ENCODE measurements at places on chromosomes 16 and 17.

DNA sequence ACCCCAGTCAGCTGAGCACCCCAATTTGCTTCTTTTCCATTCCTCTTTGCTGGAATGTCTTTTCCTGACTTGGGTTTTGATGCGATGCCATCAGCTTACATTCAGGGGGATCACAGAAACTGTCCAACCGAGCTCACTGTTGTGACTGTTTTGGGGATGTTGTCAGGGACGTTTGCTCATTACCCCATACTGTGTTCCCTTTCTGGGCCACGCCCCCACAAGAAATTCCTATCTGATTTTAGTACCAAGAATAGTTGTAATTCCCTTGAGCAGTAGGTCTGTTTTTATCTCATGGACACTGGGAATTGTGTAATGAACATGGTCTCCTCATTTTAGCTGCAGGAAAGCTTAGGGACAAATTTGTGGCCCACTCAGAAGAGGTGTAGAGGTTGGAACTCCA, 2.6 kb upstream of the NTN1 start:
- no peak overlapping the region for H3K27ac ChIP-seq
- no peaks in the 10 kb centered on the region for H3K27me3 ChIP-seq
- H3K36me3 ChIP-seq, result no peaks in the 10 kb centered on the region
- H3K4me1 ChIP-seq, result peaks cover 10% of the 10 kb centered on the region
- H3K4me3 ChIP-seq, result no peak overlapping the region

DNA sequence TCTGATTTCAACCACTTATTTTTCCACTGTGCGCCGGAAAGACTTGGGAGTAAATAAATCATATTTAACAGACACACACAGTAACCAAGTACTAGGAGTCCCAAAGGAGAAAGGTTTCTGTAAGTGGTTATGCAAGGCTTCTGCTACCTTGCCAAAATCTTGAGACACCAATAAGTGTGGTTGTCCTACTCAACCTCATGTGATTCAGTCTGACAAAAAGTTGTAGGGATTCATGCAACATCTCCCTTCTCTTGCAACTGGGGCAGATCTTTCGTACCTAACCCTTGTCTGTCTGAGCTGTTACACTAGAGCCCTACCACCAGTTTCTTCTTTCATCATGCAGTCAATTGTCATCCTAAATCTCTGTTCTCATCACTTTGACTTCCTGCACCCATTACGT, 69.9 kb upstream of the NUDT7 start:
- DNase-seq, result no peak
- H3K27me3 ChIP-seq, result no peaks in the 10 kb centered on the region
- no peak overlapping the region for H3K27ac ChIP-seq
- H3K36me3 ChIP-seq, result no peaks in the 10 kb centered on the region
- no peaks in the 10 kb centered on the region for H3K4me1 ChIP-seq
- no peak overlapping the region for H3K4me3 ChIP-seq

GRCh38 chr17:82985973-82986372, 93.4 kb upstream of the METRNL start:
- H3K36me3 ChIP-seq, result no peaks in the 10 kb centered on the region
- H3K4me3 ChIP-seq, result no peak overlapping the region
- no peak overlapping the region for H3K27ac ChIP-seq
- H3K27me3 ChIP-seq, result no peaks in the 10 kb centered on the region
- DNase-seq, result no peak
- H3K4me1 ChIP-seq, result no peaks in the 10 kb centered on the region

DNA sequence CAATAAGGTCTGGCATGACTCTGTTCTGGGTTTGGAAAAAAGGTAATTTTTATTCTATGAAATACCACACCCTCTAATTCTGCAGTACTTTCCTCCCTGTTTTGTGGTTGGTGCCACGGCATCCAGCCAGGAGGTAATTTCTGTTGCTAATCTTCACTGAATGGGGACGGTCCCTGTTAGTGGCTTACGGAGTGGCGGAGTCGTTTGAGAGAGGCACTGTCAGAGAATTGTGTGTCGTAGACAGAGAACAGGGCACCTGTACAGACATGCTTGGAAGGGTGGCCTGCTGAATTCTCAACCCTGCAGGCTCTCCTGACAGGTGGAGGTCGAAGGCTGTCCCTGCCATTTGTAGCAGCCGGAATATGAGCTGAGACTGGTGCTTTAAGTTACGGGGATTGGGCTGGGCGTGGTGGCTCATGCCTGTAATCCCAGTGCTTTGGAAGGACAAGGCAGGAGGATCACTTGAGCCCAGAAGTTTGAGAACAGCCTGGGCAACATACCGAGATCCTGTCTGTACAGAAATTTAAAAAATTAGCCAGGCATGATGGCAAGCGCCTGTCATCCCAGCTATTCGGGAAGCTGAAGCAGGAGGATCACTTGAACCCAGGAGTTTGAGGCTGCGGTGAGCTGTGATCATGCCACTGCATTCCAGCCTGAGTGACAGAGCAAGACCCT, 33.2 kb downstream of the EEF2K start:
- no peaks in the 10 kb centered on the region for H3K36me3 ChIP-seq
- peaks cover 23% of the 10 kb centered on the region for H3K4me1 ChIP-seq
- H3K27me3 ChIP-seq, result no peaks in the 10 kb centered on the region
- no peak for DNase-seq
- H3K27ac ChIP-seq, result peak overlapping the region; percentile 48

DNA sequence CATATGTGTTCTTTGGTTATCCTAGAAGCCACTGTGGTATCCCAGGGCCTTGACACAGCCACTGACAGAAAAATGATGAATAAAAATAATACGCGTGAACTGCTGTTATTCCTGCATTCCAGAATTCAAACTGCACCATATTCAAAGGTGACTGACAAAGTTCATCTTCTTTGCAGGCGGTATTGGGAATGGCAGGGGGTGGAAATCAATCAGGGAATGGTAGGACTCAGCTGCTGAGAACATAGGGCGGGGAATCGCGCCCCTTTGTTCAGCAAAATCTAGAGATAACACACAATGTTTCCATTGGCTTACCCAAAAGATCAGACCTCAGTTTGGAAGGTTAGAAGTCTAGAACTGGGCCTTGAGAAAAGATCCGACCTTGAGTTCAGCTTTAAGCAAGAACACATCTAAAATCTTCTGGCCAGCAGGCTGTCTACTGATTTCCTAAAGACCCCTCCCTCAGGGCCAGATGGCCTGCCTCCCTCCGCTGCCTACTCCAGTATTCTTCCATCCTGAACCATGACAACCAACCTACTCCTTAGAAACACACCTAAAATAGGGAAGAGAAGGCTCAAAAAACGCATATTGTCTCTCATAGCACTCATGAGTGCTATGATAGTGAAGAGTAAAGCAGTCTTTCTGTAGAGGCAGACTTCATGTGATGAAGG, 34.1 kb downstream of the CDK5R1 start:
- H3K4me3 ChIP-seq, result no peak overlapping the region
- H3K27me3 ChIP-seq, result no peaks in the 10 kb centered on the region
- no peak for DNase-seq

DNA sequence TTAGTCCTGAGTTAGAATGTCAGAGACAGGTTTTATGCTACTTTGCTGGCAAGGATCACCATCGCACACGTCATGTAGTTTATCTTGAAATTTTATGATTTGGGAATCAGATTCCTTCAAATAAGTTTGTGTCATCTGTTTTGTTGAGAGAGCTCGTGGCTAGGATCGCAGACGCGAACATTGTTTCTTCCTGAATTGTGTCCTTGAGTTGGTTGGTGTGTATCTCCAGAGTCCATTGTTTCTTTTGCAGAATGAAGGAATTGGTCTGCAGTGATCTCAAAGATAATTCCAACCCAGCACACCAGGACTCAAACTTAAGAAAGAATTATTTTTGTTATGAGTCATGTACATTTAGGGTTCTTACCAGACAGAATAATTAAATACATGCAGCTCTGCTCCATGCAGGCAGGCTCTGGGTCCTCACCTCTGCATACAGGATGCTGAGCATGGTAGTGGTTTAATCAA, 51.6 kb downstream of the PRKCA start:
- no peaks in the 10 kb centered on the region for H3K36me3 ChIP-seq
- no peaks in the 10 kb centered on the region for H3K4me1 ChIP-seq
- H3K4me3 ChIP-seq, result no peak overlapping the region
- no peak for DNase-seq
- no peaks in the 10 kb centered on the region for H3K27me3 ChIP-seq
- no peak overlapping the region for H3K27ac ChIP-seq

GRCh38 chr17:55577687-55578086, 66.4 kb upstream of the SMIM36 start:
- H3K27me3 ChIP-seq, result no peaks in the 10 kb centered on the region
- H3K27ac ChIP-seq, result no peak overlapping the region
- no peaks in the 10 kb centered on the region for H3K4me1 ChIP-seq
- H3K36me3 ChIP-seq, result no peaks in the 10 kb centered on the region
- H3K4me3 ChIP-seq, result peak overlapping the region; percentile 49

DNA sequence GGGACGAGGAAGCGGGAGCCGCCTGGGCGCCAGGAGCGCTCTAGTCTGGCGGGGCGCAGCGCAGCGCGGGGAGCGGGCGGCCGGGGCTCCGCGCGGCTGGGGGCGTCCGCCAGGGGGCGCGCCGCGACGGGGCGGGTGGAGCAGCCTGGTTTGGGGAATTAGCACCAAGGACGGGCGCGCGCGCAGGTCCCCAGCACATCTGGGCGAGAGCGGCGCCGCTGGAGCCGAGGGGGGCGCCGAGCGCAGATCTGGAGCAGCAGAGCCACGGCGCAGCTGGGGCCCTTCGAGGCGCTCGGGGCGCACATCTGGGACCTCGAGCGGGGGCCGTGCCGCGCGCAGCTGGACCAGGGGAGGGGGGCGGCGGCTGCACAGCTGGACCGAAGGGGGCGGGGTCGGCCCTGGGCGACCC, at the start of gene NXPH3:
Gene NXPH3 (plus strand): TSS at position 193 of the 409 bp plus-strand sequence. CDS start 349 bp downstream, outside the sequence.
- peak within 1 kb of the TSS; percentile 93 for H3K27ac ChIP-seq
- peak; percentile 81 for DNase-seq
- H3K27me3 ChIP-seq, result no peaks in the 10 kb centered on the region

DNA sequence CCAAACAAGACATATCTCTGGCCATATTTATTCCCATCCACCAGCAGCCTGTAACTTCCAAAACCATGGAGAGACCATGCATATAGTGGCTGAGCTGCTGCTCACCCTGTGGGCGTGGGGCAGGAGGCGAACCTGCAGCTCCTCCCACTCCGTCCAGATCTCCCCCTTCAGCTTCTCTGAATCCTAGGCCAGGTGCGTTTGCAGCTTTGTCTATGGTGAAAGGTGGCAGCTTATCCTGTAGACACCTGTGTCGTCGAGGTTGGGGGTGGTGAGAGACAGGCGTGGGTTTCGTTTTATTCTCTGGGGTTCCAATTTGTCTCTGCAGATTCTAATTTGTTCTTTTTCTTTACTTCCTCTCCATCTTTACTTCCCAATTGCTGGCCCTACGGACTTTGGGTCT, 9.7 kb upstream of the ANKS4B start:
- no peak overlapping the region for H3K27ac ChIP-seq
- H3K4me1 ChIP-seq, result no peaks in the 10 kb centered on the region
- no peak overlapping the region for H3K4me3 ChIP-seq
- no peaks in the 10 kb centered on the region for H3K27me3 ChIP-seq
- H3K36me3 ChIP-seq, result no peaks in the 10 kb centered on the region

DNA sequence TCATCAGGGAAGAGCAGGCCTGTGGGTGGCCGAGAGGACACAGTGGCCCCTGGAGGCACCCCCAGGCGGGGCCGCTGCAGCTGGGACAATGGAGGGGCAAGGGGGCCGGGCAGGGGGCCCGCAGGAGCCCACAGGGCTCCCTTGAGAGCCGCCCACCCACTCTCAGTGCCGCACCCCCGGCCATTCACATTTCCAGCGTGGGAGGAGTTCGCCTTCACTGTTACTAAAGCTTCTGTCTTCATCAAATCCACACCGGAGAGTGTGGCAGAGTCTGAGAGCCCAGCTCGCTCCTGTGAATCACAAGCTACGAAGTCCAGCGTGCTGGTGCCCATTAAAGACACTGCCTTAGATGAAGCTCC, 20.9 kb upstream of the PVALEF start:
- H3K27me3 ChIP-seq, result no peaks in the 10 kb centered on the region
- H3K4me3 ChIP-seq, result no peak overlapping the region

- no peak overlapping the region for H3K27ac ChIP-seq
- no peak overlapping the region for H3K4me3 ChIP-seq
- no peaks in the 10 kb centered on the region for H3K27me3 ChIP-seq
- no peak for DNase-seq
Measured at GRCh38 chr16:88058817-88059216, 107.6 kb downstream of the BANP start.

GRCh38 chr17:27807567-27808470, 7.5 kb upstream of the NOS2 start:
- H3K27ac ChIP-seq, result no peak overlapping the region
- no peaks in the 10 kb centered on the region for H3K4me1 ChIP-seq
- H3K36me3 ChIP-seq, result no peaks in the 10 kb centered on the region
- no peak overlapping the region for H3K4me3 ChIP-seq

- H3K36me3 ChIP-seq, result no peaks in the 10 kb centered on the region
- H3K4me3 ChIP-seq, result no peak overlapping the region
- H3K4me1 ChIP-seq, result peaks cover 2% of the 10 kb centered on the region
- H3K27ac ChIP-seq, result no peak overlapping the region
- no peak for DNase-seq
Measured at GRCh38 chr16:20707461-20707860, 10.0 kb upstream of the ACSM1 start.

GRCh38 chr17:56824503-56824902, 9.2 kb downstream of the C17orf67 start:
- no peak overlapping the region for H3K27ac ChIP-seq
- H3K4me3 ChIP-seq, result no peak overlapping the region
- H3K36me3 ChIP-seq, result no peaks in the 10 kb centered on the region
- no peaks in the 10 kb centered on the region for H3K27me3 ChIP-seq
- no peaks in the 10 kb centered on the region for H3K4me1 ChIP-seq

DNA sequence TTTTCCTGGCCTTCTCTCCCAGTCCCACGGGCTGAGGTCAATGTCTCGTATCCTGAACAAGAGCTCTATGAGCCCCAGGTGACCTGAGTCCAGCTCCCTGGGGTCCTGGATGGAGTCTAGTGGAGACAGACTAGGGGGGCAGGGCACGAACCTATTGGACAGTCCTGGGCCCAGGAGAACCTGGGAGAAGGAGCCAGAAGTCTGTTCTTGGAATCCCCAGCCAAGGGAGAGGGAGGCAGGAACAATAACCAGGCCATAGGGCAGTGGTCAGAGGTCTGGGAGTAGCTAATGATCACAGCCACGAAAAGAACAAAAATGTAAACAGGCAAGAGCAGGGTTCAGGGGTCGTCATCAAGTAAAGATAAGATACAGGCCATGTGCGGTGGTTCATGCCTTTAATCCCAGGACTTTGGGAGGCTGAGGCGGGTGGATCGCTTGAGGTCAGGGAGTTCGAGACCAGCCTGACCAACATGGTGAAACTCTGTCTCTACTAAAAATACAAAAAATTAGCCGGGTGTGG, 60.8 kb downstream of the COPRS start:
- H3K27me3 ChIP-seq, result no peaks in the 10 kb centered on the region
- H3K27ac ChIP-seq, result no peak overlapping the region
- H3K4me3 ChIP-seq, result no peak overlapping the region
- no peaks in the 10 kb centered on the region for H3K4me1 ChIP-seq

- no peak for DNase-seq
- H3K27me3 ChIP-seq, result no peaks in the 10 kb centered on the region
- peaks cover 13% of the 10 kb centered on the region for H3K4me1 ChIP-seq
- no peak overlapping the region for H3K4me3 ChIP-seq
Measured at GRCh38 chr16:69199382-69199781, 12.4 kb downstream of the SNTB2 start.

- no peak overlapping the region for H3K4me3 ChIP-seq
- H3K4me1 ChIP-seq, result no peaks in the 10 kb centered on the region
Measured at GRCh38 chr17:15900871-15901270, 44.1 kb upstream of the ADORA2B start.

GRCh38 chr17:39949028-39949427, 13.8 kb upstream of the GSDMA start:
- H3K27ac ChIP-seq, result no peak overlapping the region
- H3K36me3 ChIP-seq, result no peaks in the 10 kb centered on the region
- H3K4me3 ChIP-seq, result no peak overlapping the region
- no peak for DNase-seq

- peak; percentile 70 for DNase-seq
- H3K36me3 ChIP-seq, result peaks cover 40% of the 10 kb centered on the region
- H3K27me3 ChIP-seq, result no peaks in the 10 kb centered on the region
- no peaks in the 10 kb centered on the region for H3K4me1 ChIP-seq
- peak overlapping the region; percentile 98 for H3K27ac ChIP-seq
Measured at GRCh38 chr16:66524601-66525164, 25.2 kb downstream of the TK2 start.

Data from ascending aorta (tissue), 2 donors.